ENCODE measurements at places on chromosomes 2 and 18.

DNA sequence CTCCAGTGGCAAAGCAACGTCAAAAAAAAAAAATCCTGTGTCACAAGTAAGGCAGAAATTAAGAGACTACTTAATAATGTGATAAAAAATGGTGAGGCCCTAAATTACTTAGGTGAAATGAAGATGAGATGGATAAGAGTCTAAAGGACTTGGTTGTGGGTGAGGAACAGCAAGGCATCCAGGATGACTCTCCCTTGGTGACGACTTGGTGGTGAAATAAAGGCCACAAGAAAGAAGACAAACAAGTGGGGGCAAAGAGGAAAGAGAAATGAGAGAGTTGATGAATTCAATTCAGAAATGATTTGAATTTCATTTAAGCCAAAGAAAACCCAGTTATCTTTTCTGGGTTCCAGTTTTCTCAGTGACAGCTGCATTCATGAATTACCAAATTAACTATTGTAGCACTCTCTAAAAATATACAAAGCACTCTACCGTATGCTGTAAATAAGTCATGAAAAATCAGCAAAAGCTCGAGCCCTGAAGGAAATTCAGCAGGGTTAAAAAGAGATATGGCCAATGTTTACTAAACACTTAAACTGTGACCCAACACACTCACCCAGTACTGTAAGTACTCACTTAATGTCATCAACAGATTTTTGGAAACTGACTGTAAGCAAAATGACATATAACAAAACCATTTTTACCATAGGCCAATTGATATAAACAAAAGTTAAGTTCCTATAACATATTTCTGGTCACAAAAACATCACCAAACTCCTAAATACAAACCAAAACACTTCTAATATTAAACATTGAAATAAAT is 1.4 kb downstream of the METTL8 start:
- DNase-seq: no peak

DNA sequence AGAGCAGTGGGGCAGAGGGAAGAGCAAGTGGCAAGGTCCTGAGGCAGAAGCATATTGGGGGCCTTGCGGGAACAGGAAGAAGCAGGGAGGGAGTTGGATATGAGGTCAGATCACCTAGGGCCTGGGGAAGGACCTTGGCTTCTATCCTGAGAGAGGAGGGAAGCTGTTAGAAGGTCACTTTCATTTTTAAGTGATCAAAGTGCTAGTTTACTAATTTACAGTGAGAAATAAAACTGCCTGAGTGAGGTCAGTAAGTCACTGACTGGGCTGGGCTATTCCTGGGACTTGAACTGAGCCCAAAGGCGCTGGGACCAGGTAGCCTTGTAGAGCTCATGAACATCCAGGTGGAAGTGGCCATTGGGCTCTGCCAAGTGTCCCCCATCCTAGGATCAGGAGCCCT is 76.6 kb upstream of the B3GNT7 start:
- DNase-seq: no peak

DNA sequence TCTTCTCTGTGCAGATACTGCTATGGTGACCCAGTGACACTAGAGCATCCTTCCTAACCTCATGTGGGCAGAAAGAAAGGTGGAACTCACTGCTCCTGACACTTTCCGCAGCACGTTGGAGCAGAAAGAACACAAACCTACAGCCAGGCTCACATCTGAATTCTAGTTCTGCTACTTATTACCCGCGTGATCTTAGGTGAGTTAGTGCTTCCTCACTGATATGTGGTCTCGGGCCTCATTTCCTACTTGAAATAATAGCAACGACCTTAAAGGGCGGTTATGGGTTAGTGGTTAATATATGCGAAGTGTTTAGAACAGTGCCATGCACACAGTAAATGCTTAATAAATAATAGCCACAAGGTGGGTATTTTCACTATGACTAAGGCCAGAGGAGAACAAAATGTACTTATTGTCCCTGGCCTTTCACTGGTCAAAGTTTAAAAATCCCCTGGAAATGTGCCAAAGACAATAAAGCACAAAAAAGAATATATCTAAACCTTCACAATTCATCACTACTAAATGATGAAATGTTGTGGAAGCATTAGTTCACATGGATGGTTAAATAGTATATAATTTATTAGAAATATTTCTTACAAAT is 66.6 kb downstream of the MYOM1 start:
- no peak for DNase-seq

DNA sequence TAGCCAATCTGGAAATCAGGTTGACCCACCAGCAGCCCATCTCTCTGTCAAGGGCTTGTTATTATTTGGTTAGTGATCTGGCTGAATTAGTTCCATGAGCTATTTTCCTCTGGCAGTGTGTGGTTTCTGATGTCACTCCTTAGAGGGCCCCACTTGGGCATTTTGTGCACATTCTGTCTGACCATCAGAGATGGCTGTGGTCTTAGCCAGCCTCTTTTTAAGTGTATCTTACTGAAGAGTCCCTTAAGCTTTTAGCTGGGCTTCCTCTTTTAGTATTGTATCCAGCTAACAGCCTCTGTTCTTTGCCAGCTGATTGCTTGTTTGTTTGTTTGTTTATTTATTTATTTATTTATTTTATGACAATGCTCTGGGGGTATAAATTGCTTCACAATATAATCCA is 951.1 kb upstream of the CNTNAP5 start:
- no peak for DNase-seq

DNA sequence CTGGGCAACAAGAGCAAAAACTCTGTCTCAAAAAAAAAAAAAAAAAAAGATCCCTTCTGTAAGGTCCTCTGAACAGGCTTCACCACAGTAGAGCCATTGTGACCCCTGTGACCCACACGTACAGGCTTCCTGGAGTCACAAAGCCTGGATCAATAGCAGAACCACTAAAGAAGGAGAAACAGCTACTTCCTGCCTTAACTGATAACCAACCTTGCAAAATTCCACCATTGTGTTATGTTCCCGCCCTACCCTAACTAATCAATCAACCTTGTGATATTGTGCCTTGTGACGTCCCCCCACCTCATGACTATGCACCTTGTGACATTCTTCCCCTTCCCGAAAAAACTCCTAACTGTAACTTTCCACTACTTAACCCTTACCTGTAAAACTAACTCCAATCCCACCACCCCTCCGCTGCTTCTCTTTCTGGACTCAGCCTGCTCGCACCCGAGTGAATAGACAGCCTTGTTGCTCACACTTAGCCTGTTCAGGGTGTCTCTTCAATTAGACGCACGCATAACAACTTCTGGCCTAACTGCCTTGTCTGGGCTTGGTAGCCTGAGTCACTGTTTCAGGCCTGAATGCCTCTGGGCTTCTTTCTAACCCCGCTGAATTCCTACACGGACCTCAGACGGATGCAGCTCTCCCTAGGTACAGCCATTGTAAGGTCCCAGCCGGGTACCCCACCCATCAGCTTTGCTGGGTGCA is 13.9 kb downstream of the SCYGR8 start:
- DNase-seq: no peak

Data from tibial nerve (tissue), 4 donors.